ENCODE measurements at places on chromosomes 3 and 15.

DNA sequence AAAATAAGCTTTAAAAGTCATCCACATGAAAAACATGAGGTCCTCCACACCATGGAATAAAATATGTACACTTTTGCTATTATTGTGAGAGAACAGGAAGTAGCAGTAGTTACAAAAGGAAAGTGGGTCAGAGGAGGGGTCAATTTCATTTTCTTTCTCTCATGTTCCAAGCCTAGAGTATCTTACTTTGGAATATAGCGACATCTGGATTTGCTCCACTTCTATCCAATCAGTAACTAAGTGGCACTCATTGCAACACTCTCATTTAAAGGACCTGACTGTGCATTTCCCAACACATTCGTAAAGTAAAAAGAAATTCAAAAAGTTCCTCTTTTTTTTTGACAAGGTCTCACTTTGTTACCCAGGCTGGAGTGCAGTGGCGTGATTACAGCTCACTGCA lies 637.3 kb downstream of the TUSC7 start:
- DNase-seq = no peak

DNA sequence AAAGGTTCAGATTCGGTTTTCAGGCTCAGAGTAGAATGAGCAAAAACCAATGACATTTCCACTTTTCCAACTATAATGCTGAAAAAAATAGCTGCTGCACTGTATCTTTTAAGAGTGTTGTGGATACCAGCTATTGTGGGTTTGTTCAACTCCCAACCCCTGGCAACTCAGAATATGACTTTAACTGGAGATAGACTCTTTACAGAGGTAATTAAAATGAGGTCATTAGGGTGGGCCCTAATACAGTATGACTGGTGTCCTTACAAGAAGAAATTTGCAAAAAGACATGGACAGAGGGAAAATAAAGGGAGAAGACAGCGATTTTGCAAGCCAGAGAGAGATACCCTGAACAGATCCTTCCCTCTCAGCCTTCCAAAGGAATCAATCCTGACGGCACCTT lies 39.5 kb downstream of the ANKRD28 start:
- no peak for DNase-seq

- DNase-seq = no peak
These were observed 238.8 kb downstream of the STAG1 start for GRCh38 chr3:136513367-136513766.

GRCh38 chr3:194318511-194319161 lies 32.5 kb downstream of the CPN2 start:
- DNase-seq = peak; percentile 41

DNA sequence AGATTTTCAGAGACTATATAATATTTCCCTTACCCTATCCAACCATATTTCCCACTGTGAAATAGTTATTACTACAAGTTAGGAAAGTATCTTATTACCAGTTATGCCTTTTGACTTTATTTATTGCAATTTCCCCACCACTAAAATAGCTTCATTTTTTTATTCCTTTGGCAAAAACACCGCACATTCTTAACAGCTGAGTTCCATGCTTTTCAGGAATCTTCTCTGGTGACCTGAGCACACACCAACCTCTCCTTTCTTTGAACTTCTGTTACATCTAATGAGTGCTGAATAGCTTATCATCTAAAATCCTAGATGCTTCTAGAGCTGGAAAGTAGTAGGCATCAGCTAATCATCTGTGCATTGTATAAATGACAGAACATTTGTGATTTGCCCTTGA lies 99.1 kb downstream of the UBE2E2 start:
- DNase-seq = no peak

- no peak for DNase-seq
These were observed 227.5 kb downstream of the ALCAM start for GRCh38 chr3:105594219-105594618.

GRCh38 chr15:28985691-28986090 lies 99.9 kb downstream of the APBA2 start:
- DNase-seq = no peak

GRCh38 chr3:125679258-125679657 lies 84.0 kb upstream of the OSBPL11 start:
- peak; percentile 11 for DNase-seq

GRCh38 chr3:121477589-121477988 lies 68.2 kb downstream of the POLQ start:
- no peak for DNase-seq

GRCh38 chr15:75570126-75570845 lies 8.8 kb downstream of the PTPN9 start:
- DNase-seq = no peak

DNA sequence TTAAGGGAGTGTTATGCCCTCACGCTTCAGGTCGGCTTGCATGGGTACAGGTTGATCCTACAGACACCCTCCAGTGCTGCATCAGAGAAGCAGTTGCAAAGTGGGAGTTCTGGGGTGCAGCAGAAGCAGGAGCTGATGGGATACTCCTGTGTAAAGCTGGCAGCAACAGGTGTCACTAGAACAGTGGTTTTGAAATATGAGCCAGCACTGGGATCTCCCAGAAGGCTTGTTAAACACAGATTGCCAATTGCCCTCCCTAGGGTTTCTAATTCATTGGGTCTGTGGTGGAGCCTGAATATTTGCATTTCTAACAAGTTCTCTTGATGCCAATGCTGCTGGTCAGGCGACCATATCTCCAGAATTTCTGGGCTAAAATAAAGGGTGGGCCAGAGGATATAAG lies 350.4 kb downstream of the CLSTN2 start:
- DNase-seq = no peak

- peak; percentile 41 for DNase-seq
These were observed 25.7 kb downstream of the MYO1E start for GRCh38 chr15:59346951-59347350.

GRCh38 chr15:81950841-81951414 lies 94.9 kb downstream of the MEX3B start:
- peak; percentile 21 for DNase-seq

GRCh38 chr3:124158168-124158881 lies 166.4 kb upstream of the ROPN1 start:
- DNase-seq = peak; percentile 82

GRCh38 chr3:71066849-71067261 lies 516.7 kb downstream of the FOXP1 start:
- no peak for DNase-seq

- DNase-seq = no peak
These were observed 256.4 kb upstream of the UBE2E1 start for GRCh38 chr3:23549148-23549910.

DNA sequence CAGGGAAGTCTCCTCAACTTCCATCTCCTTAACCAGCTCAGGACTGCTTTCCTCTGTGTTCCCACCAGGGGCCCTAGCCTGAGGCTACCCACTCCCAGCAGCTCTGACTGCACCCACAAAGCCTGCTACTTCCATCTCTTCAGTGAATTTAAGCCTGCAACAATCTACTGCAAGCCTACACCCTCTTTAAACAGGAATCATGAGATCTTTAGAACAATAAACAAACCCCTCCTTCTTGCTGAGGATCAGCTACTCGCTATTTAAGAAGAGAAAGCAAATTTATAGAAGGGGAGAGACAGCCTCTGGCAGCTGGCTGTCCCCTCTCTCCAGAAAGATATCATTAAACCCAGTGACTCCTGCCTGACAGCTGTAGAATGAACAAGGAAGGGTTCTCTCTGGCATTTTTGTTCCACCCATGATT lies 51.9 kb downstream of the ARHGAP31 start:
- no peak for DNase-seq

DNA sequence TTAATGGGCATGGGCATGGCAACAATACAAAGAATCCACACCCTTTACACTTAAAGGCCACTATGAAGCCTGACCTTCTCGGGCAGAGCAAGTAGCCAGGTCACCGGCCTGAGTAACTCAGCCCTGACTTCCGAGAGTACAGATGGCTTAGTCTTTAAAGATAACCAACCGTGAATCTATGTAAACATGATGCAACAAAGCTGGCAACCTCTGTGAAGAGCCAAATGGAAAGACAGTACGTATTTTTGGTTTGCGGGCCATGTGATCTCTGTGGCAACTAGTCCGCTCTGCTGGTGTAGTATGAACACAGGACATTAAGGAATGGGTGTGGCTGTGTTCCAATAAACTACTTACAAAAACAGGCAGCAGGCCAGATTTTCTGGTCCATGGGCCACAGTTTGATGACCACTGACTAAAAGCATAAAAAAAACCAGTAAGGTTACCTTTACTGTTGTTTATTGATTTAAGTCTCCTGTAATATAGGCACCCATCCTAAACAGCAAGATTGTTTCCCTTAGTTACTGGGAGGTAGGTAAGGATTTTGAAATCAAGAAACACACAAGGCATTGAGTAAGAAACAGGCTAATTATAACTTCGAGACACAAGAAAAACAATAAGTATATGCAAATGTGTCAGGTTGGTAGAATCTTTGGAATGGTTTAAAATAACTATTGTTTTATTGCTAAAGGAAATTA lies 14.5 kb downstream of the RIOX2 start:
- DNase-seq = no peak

- no peak for DNase-seq
These were observed 9.5 kb downstream of the RAB6B start for GRCh38 chr3:133886031-133886722.

- DNase-seq = peak; percentile 32
These were observed 61.3 kb upstream of the VGLL4 start for GRCh38 chr3:11705049-11705448.

GRCh38 chr15:70400766-70401541 lies 303.2 kb upstream of the TLE3 start:
- no peak for DNase-seq

DNA sequence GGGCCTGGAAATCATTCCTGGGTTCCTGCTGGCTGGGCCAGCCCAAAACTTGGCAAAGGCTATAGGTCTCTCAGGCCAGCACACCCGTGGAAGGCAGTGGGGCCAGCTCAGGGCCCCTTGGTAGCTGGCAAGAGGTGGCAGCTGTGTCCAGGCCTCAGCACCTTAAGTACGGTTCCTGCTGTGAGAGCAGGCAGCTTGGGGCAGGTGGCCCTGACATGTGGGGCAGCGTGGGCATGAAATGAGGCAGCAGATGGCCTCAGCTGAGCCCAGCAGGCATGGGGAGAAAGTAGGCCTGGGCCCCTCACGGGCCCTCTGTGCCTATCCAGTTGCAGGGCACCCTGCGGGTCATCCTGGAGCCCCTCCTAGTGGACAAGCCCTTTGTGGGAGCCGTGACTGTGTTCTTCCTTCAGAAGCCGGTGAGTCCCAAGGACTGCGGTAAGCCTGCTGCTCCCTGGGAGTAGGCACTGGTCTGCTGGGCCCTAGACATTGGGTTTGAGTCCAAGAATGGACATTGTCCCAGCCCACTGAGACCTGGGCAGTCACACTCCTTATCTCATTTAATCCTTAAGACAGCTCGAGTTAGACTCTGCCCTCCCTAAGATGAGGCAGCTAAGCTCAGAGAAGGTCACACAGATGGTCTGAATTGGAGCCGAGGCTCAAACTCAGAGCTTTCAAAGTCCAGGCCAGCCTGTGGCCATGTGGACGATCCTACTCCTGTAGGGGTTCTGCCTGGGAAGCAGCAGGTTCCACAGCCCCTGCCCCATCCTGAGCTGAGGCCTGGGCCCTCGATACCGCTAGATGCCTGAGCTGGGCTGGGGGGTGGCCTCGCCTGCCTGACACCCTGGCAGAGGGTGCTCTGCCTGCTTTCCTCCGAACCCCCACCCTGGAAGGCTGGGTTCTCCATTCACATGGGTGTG lies 25.5 kb downstream of the ESYT3 start:
- no peak for DNase-seq

- peak; percentile 85 for DNase-seq
These were observed 90.0 kb downstream of the APBA2 start for GRCh38 chr15:28975766-28976179.

GRCh38 chr15:68054628-68055223 lies 611 bp downstream of the PIAS1 start:
- peak; percentile 90 for DNase-seq

GRCh38 chr3:9553021-9553947 lies at the start of gene LHFPL4:
LHFPL4 (minus strand) TSS chr3:9553822; CDS start chr3:9552679, 1,143 bp downstream.
- peak; percentile 65 for DNase-seq

- DNase-seq = no peak
These were observed 16.3 kb upstream of the TRAT1 start for GRCh38 chr3:108806316-108806715.

DNA sequence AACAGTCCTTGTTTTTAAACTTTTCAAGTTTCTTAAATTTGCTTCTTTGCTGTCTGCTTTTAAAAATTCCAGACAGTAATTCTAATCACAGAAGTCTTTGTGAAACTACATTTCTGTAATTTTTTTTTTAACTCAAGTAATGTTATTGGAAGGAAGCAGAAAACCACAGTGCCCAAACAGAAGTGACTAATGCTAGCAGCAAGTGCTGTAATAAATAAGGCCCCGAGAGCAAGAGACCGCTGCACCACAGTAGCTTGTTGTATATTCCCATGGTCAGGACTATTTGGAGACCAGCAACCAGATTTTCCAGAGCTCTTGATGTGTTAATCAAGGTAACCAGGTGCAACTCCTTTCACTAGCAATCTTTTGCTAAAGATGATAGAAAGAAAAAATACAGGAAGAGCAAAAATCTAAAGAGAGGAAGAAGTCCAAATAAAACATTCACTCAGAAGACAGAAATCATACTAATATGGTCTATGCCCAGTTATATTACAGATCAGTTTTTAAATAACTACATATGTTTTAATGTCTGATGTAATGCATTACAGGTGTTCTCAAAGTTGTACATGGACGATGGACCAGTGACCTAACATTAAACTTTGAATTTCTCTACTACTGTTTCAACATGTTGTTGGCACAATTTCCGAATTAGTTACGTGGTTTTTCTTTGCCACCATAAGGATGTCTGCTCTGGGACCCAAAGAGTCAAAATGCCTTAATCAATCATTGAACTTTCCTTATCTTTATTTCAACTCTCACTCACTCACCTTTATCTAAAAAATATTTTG lies 36.4 kb downstream of the WWTR1 start:
- peak; percentile 34 for DNase-seq

- no peak for DNase-seq
These were observed 4.3 kb downstream of the LRRFIP2 start for GRCh38 chr3:37170060-37170459.

DNA sequence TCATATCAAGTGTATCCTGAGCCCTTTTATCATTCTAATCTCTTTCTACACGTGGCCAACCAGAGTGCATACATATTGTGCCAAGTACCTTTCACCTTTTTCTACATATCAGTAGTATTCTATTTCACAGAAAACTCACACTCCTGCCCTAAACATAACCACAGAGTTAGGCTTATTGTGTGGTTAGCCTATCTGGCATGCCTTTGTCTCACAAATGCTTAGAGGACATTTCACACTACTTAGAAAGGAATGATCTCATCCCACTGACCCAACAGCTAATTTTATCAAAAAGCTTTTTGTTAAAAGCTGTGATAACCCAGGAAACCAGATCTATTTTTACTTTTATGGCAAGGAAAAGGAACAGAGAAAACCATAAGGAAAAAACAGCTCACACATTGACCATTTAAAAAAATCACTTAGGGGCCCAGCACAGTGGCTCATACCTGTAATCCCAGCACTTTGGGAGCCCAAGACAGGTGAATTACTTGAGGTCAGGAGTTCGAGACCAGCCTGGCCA lies 17.8 kb upstream of the MAP4 start:
- peak; percentile 54 for DNase-seq
